ENCODE measurements at places on chromosomes 5 and 9.

- no peak for DNase-seq
Observed at GRCh38 chr9:74309654-74310053, 187.5 kb upstream of the RORB start.

DNA sequence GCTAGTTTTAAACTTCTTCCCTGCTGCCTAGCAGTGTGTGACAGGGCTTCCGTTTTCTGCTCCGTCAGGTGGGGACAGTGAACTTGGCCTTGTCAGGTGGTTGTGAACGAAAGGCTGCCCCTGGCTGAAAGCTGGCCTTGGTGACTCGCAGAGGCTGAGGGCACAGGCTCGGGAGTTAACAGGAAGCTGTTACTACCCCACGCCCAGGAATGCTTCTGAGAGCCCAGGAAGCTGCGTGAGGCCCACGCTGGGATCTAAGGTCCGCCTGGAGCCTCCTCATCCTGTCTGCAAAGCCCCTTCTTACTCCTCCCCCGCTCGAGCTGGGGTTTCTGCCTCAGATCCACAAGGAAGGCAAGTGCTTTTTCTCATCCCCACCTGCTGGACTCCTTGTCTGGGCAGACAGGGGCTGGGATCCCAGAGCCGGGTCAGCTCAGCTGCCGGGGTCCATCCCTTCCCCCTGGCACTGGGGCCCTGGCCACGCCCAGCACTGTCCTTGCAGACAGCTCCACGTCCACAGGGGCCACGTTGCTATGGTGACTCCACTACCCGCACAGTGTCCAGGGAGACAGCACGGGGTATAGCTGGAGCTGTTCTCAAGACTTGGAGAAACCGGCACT lies 124.7 kb upstream of the TBC1D2 start:
- DNase-seq: no peak

DNA sequence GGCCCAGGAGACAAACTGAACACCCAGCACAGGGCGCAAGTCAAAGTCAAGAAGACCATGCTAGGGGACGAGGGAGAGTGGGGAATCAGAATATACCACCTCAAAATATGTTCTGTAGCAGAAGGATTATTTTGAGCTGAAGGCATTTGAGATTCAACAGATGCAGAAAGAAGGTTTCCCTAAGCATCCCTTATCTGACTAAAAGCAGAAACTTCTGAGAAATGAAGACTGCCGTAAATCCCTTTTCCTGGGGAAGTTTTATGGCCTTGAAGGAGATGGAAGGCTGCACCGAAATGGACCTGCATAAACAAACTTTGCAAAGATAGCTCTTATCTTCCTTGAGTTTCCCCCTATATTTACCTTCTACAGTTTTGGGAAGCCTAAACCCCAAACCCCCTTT lies 72.8 kb downstream of the PTTG1 start:
- DNase-seq: no peak

DNA sequence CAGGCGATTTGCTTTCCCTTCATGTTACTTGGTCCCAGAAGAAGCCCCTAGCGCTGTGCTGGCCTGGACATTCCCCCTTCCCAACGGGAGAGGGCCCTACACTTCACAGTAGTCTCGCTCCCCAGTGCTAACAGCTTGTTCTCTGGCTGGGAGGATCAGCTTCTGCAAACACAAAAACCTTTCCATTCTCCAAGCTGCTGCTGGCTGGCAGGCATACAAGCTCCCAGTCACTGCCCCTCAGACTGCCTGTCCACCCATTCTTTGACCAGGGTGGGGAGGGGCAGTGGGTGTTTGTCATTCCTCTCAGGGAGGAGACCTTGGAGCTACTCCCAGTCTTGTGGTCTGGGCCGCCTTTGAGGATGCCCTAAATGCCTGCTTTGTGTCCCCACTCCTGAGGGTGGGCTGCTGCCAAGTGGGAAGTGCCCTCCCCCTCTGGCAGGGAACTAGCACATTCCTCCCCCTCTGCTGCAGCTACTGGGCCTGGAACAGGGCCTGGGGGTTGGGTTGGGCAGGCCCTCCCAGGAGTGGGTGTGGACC lies 20.8 kb downstream of the ENHO start:
- no peak for DNase-seq

GRCh38 chr5:11164531-11165294 lies 403.7 kb upstream of the DAP start:
- DNase-seq: no peak

GRCh38 chr5:134175921-134176510 lies 734 bp downstream of the SKP1 start:
- no peak for DNase-seq

- no peak for DNase-seq
Observed at GRCh38 chr5:96765043-96765442, 42.7 kb downstream of the ERAP1 start.

DNA sequence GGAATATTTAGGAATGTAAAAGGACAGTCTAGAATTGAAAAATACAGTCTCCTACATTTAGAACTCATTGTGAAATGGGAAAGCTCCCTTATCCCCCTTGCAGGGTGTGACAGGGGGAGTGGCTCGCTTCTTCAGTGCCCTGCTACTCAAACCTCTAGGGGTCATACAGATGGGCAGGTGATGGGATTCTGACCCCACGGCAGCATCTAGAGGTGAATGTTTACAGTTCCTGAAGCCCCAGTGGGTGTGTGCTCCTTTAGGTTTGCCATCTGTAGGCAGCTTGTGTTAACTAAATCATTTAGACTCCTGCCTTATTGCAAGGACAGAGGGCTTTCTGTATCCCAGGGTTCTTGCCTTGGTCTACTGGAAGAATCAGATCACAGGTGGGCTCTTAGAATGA lies 271.0 kb upstream of the MPDZ start:
- DNase-seq: no peak

DNA sequence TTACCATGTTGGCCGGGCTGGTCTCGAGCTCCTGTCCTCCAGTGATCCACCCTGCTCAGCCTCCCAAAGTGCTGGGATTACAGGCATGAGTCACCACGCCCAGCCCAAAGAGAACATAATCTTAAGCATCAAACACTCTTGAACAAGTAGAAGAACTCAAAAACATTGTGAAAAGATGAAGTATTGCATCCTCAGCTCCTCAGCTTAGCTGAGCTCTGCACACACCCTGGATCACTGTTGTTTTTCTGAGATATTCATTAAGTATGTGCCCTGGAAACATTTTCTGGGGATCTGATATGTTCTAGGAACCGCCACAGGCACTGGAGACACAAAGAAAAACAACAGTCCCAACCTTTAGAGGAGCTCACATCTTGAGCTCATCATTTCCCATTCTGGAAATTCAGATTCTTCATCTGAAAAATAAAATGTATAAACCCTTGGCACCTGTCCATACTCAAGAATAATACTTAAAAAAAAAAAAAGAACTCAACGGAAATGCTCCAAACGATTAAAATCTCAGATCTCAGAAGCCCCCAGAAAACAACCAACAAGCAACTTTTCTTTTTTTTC lies 62.2 kb upstream of the ZNF462 start:
- DNase-seq: no peak

DNA sequence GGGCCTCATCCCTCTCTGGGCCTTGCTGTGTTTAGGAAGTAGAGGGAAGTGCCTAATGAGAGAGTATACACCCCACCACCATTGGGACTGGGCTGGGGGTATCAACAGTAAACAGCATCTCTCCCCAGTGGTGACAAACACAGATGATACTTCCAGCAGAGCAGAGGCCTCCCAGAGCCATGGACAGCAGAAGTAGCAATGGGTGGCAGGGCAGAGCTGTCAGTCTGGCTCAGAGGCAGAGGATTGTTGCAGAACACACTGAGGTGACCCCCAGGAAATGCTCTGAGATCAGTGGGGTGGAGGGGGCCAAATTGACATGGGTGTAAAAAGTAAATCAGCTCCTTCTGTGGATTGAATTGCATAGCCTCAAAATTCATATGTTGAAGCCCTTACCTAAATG lies 12.1 kb upstream of the P4HA2 start:
- DNase-seq: no peak

DNA sequence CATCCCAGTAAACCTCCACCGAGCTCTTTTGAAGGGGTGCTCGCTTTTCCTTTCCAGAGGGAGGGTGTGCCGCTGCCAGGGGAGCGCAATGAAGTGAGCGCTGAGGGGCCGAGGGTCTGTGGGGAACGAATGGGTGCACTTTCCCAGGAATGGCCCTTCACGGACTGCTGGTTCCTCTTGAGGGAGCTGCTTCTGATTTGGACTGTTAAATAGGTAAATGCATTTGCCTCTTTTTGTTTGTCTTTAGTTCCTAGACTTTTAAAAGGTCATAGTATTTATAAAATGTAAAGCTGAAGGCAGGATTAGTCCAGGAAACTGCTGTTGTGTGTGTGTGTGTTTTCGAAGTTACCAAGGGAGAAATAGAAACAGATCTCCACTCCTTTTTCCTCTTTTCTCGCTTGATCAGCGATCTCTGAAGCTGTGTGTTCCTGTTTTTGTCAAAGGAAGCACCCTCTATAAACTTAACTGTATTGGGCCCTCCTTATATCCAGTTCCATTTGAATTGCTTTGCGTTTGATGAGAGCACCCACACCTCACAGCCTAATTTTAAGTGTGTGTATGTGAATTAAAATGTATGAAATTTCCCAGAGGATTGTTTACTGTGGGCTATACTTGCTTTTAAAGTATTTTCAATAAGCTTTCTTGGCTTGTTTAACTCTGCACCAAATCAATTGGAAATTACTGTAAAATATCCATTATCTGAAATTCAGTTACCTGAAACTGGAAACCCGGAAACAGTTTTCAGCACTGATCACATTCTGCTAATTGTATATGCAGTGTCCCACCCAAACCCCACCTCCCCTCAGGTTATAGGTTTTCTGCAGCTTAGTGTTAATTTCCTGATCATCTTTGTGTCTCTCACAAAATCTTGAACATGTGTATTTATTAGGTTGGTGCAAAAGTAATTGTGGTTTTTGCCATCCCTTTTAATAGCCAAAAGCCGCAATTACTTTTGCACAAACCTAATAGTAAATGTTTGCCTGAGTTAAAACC lies 966 bp downstream of the SNX2 start:
- DNase-seq: no peak
